Activated CD4-positive, alpha-beta T cell treated with anti-CD3 and anti-CD28 coated beads for 36 hours (primary cell): ENCODE measurements at places on chromosomes 2 and 18. TPM values are rescaled to one million over a fixed set of nuclear protein-coding genes. Genes with fewer than 3 reads are reported as not detected.

Gene GLI2
- total RNA-seq, result not detected

Gene MAP3K19
- not detected for total RNA-seq

Gene M1AP
- 0.18 TPM for total RNA-seq

Gene CCDC178
- total RNA-seq, result not detected

DNA sequence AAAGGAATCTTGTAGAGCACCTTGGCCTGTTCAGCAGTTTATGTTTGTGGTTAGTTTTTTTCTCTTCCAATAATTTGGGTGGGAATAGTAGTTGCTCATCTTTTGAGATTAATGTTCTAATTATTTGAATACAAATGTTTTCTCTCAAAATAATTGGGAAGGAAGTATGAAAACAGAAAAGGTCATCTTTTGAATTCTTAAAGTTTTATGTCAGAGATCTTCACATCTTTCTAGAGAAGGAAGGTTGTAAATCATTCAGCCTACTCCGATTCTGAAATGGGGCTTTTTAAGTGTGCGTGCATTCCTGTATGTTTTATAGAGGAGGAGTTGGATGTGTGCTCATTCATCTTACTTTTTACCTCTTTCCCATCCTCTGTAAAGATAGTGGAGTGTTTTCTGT is 29.0 kb downstream of the GRHL1 start:
- H3K27me3 ChIP-seq, result peaks cover 12% of the 10 kb centered on the region
- H3K27ac ChIP-seq, result no peak overlapping the region
- H3K4me3 ChIP-seq, result no peak overlapping the region
- peaks cover 36% of the 10 kb centered on the region for H3K4me1 ChIP-seq
- no peak for DNase-seq

DNA sequence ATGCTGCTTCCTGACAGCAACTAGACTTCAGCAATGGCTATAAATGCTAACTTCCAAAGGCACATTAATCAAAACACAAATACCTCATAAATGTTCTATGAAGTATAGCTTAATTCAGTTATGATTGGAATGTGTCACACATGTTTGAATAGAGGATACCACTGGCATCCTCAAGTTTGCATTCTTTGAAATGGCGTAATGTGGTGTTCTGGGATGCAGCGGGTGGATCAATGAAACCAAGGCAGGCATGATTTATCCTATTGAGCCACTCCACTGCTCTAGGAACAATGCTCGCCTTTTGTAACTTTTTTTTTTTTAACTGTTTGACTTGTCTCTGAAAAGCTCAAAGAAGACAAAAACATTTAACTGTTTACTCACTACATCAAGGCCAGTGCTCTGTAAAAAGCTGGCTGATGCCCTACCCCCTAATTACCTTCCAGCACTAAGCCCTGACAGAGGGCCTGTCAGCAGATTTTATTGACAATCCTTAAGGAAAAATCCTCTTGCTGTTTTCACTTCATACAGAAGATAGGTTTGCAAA is 278.8 kb upstream of the SESTD1 start:
- H3K4me1 ChIP-seq, result no peaks in the 10 kb centered on the region
- H3K27me3 ChIP-seq, result no peaks in the 10 kb centered on the region
- no peak for DNase-seq
- no peaks in the 10 kb centered on the region for H3K36me3 ChIP-seq
- H3K4me3 ChIP-seq, result no peak overlapping the region

GRCh38 chr18:31880186-31880898 is 62.6 kb downstream of the TRAPPC8 start:
- no peak overlapping the region for H3K4me3 ChIP-seq
- H3K36me3 ChIP-seq, result peaks cover 73% of the 10 kb centered on the region

DNA sequence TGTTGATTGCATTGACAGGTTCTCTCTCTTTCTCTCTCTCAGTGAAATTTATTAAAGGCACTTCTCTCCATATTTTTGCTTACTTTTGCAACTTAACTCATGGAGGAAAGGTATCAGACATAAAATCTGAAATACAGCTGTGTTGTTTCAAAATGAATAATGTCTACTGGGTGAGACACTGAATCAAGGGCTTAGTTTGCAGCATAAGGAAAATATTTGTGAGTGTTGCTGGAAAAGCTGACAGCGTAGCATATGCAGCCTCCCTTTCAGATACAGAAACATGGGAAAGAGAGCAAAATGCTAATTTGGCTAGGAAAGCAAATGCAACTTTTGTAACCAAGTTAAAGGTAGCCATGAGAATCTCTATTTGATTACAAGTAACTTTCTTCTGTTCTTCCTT is 81.5 kb upstream of the COL3A1 start:
- no peak for DNase-seq
- peaks cover 3% of the 10 kb centered on the region for H3K27me3 ChIP-seq
- no peak overlapping the region for H3K27ac ChIP-seq
- H3K4me3 ChIP-seq, result no peak overlapping the region
- no peaks in the 10 kb centered on the region for H3K36me3 ChIP-seq
- H3K4me1 ChIP-seq, result no peaks in the 10 kb centered on the region

- no peaks in the 10 kb centered on the region for H3K27me3 ChIP-seq
- no peaks in the 10 kb centered on the region for H3K36me3 ChIP-seq
- peak overlapping the region; percentile 25 for H3K27ac ChIP-seq
- peak; percentile 67 for DNase-seq
Observed at GRCh38 chr2:174546519-174547506, 50.8 kb downstream of the WIPF1 start.
